ENCODE measurements at places on chromosomes 3 and 15.

DNA sequence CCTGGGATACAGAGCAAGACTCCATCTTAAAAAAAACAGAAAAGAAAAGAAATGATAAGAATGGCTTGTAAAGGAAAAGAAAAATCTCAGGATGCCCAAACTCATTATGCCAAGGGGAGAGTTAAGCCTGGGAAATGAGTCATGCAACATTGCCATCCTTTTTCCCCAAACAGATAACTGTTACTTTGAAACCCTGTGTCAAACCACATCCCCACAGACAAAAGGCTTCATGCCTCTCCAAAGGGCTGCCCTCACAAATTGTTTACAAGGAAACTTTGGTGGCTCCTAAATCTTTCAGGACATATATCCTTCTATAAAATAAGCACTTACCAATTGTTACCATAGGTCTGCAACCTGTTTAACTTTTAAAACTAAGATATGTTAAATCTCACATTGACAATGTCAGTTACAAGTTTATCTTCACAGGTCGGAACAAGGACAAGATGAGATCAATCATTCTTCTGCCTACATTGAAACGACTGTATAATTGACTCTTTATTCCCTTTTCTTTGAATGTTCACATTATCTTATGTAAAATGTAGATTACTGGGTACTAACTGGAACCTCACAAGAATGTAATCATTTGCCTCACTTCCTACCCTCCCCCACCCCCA is 18.6 kb upstream of the SENP7 start:
- no peak for DNase-seq

GRCh38 chr3:52752045-52752660 is 18.6 kb downstream of the NEK4 start:
- DNase-seq: no peak

- DNase-seq: no peak
Measured at GRCh38 chr3:168417016-168417415, 321.3 kb upstream of the GOLIM4 start.

DNA sequence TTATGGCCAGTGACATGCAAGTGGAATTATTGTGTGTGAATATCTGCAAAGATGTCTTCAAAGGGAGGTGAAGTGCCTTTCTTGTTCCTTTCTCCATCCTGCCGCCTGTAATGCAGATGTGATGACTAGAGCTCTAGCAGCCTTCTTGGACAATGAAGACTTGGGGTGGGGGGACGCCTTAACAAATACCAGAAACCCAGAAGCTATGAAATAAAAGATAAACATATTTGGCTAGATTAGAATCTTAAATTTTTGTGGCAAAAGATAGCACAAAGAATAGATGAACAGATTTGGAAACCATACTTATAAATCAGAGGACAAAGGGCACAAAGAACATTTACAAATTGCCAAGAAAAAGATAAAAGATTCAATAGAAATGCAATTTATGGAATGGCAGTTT is 56.1 kb downstream of the AMOTL2 start:
- DNase-seq: no peak

- no peak for DNase-seq
Measured at GRCh38 chr15:67731112-67731721, 94.1 kb upstream of the SKOR1 start.

- no peak for DNase-seq
Measured at GRCh38 chr15:73844356-73844755, 29.0 kb upstream of the TBC1D21 start.

GRCh38 chr15:95825208-95825607 is 505.3 kb upstream of the NR2F2 start:
- DNase-seq: no peak

- DNase-seq: no peak
Measured at GRCh38 chr3:175535351-175535750, 676.2 kb downstream of the NAALADL2 start.

DNA sequence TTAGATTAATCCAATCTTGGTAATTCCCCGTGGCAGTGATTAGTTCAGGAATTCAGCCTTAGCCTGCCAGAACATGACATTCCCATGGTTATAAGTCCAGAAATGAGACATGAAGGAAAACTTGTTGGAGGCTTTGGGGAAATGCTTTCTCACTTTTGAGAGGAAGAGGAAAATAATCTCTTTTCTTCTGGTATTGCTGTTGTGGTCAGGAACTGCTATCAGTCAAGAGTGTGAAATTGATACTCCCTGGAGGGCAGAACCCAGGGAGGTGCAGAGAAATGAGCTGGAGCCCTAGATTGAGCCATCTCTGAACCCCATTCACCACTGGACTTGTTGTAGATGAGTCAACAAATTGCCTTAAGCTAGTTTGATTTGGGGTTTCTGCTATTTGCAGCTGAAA is 38.6 kb upstream of the APH1B start:
- DNase-seq: no peak

All from CD4-positive, alpha-beta T cell treated with Interleukin-4 for 1 hour (primary cell).